ENCODE measurements at places on chromosomes 16 and 17. TPM values are rescaled to one million over a fixed set of nuclear protein-coding genes. Genes with fewer than 3 reads are reported as not detected.

FBF1 gene
- 28.5 TPM for total RNA-seq

DPEP1 gene
- not detected for total RNA-seq

FAM171A2 gene
- total RNA-seq = 0.37 TPM

MRPS23 gene
- 32.1 TPM for total RNA-seq

MMP28 gene
- 0.75 TPM for total RNA-seq

KIF2B gene
- not detected for total RNA-seq

SLC9A5 gene
- 3.5 TPM for total RNA-seq

SNX20 gene
- 70.6 TPM for total RNA-seq

PMFBP1 gene
- 3.0 TPM for total RNA-seq

HERPUD1 gene
- 157 TPM for total RNA-seq

ZNF747 gene
- 11.9 TPM for total RNA-seq
